ENCODE measurements at places on chromosomes 6 and 20.

DNA sequence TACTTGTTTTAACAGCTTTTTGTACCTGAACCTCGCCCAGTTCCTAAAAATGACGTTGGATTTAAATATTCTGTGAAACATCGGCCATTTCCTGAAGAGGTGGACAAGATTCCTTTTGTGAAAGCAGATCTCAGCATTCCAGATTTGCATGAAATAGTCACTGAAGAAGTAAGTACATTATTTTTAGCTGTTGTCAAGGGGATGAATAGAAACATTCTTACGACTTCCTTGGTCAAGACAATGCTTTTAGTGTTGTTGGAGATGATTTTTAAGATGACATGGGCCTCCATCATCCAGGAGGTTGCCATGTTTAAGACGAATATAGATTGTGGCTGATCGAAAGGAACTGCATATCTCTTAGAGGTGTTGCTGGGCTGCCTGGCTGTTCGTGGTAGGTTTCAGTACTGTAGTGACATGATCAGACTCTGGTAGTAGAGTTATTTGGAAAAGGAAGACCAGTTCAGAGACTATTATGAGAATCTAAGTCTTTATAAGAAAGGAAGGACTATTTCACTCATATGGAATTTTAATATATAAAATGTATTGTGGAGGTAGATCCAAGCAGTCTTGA, 29.9 kb upstream of the ADIG start:
- DNase-seq: no peak

DNA sequence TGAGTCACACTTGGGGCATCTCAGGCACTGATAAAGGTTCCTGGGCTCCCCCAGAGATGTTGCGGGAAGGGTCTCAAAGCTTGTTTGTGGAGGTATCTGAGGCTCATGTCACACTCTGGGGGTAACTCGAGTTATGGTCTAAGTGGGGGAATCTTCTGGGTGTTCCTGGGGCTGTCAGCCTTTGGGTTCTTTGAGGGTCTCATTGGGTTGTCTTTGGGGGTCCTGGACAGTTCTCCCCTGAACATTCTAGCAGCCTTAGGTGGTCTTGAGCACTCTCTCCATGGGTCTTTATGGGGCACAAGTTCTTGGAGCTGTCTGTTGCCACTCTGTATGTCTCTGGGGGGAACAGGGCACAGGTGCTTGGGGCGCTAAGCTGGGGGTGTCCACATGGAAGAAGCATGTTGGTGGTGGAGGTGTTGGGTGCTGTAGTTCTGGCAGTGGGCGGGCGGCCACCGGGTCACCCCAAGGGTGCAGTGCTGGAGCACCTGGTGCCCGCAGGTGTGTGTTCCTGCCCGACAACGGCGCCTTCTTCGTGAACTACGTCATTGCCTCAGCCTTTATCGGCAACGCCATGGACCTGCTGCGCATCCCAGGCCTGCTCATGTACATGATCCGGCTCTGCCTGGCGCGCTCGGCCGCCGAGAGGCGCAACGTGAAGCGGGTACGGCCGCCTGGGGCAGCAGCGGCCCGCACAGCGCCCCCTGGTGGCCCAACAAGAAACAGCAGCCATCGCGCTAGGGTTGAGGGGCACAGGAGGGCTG, 7.1 kb upstream of the CAPN11 start:
- peak; percentile 79 for DNase-seq

GRCh38 chr6:112841553-112842329, 494.6 kb downstream of the RFPL4B start:
- no peak for DNase-seq

GRCh38 chr6:143426026-143426425, 24.5 kb downstream of the ADAT2 start:
- no peak for DNase-seq

- DNase-seq: no peak
Measured at GRCh38 chr20:2485661-2486060, 15.1 kb upstream of the SNRPB start.

GRCh38 chr20:58084966-58085365, 143.5 kb downstream of the ANKRD60 start:
- DNase-seq: no peak

- DNase-seq: no peak
Measured at GRCh38 chr6:79385333-79385732, 150.9 kb upstream of the HMGN3 start.

GRCh38 chr6:2984738-2985406, 13.5 kb upstream of the SERPINB6 start:
- no peak for DNase-seq

DNA sequence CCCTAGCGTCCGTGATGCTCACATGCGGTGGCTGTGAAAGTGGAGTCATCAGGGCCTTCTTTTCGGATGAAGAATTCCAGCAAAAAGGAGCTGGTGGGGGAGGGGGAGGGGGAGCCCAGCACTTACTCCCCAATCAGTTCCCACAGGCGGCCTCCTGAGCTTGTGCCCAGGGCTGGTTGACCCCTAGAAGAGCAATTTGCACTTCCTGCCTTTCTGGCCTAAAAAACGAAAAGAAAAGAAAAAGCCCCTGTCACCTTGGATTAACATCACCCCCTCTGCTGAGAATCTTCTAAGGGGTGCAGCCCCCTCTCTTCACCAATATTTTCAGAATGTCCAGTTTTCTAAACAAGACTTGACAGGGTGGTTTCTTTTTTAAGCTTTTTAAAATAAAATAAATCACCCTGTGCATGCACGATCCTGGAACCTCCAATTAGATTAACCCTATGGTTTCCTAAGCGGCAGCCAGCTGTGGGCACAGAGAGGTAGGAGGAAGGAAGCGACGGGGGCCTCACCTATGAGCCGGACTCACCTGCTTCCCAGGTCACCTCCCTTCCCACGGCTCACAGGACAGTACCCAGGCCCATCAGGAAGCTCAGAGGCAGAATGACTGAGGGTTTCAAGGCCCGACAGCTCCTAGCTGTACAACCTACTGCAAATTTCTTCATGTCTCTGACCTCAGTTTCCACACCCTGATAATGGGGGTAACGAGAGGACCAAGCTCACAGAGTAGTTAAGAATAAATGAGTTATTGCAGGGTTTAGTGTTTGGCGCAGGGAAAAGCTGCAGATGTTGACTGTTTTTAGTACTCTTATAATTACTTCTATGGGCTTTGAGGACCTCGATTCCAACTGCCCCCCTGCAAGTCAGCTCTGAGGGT, 10.5 kb upstream of the TGM2 start:
- DNase-seq: no peak

GRCh38 chr6:23690453-23691049, 435.5 kb upstream of the NRSN1 start:
- DNase-seq: no peak

- DNase-seq: no peak
Measured at GRCh38 chr6:7628479-7628878, 38.5 kb downstream of the SNRNP48 start.

DNA sequence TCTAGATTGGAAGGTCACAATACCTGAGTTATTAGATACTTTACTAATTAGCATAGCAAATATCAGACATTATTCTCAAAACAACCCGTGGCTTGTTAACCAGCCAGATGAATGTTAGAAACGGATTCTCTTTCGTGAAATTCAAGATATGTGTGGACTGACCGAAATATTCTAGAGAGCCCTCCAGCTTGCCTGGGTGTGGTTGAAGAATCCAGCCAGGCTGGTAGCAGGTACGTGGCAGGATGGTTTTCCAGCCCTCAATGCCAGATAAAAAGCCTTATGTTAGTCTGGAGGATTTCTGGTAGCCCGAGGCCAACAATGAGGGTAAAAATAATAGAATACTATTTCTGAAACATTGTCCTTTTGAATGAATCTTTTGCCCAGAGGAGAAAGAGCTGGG, 19.3 kb downstream of the ECT2L start:
- DNase-seq: no peak

GRCh38 chr6:5302220-5302946, 41.1 kb downstream of the FARS2 start:
- DNase-seq: peak; percentile 69

DNA sequence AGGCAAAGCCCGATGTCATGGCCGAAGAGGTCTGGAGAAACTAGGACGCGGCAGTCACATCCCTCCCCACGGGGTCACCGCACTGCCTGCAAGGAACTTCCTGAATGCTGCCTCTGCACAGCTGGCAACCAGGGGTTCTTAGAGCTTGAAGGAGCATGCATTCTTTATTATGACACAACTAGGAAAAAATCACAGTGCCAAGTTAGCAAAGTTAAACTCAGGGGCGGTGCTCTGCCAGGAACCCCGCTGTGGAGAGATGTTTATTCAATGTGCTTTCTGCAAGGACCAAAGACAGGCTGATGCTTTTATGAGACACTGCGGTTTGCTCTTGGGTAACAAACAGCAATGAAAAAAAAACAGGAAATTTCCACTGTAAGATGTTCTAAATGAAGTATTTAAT, 287.3 kb upstream of the FOXQ1 start:
- no peak for DNase-seq

- DNase-seq: no peak
Measured at GRCh38 chr6:39686976-39687375, 38.2 kb downstream of the KIF6 start.

DNA sequence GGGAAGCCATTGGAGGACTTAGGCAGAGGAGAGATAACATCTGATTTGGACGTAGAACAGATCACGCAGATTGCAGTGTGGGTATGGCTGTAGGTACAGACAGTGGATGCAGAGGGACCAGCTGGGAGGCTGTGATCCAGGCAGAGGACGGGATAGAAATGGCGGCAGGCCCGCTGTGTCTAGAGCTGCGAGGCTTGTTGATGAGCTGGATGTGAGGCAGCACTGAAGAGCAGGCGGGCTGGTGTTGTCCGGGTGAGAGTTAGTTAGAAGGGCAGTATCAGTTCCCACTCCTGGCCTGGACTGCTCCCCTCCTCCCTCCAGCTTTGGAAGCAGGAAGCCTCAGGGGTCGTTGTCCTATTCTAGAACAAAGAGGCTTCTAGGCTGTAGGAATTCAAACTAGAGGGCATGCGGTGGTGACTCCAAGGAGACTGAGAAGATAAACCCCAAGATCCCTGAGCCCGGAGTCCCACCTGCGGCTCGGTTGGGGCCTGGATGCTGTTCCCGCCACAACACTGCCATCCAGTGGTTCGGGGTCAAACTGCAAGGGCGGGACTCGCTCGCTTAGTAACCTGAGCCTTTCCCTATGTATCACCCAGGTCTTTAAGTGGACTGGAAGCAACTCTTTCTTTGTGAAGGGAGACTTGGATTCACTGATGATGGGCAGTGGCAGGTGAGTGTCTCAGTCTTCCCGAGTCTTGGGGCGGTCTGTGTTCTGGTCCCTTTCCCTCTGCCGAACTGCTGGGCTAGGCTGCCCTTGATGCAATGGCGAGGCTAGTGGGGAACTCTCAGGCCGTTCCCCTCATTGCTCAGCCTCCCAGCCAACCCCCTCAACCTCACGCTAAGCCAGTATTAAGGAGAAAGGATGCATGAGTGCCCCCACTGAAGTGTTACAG, 11.2 kb downstream of the TLDC2 start:
- peak; percentile 82 for DNase-seq

DNA sequence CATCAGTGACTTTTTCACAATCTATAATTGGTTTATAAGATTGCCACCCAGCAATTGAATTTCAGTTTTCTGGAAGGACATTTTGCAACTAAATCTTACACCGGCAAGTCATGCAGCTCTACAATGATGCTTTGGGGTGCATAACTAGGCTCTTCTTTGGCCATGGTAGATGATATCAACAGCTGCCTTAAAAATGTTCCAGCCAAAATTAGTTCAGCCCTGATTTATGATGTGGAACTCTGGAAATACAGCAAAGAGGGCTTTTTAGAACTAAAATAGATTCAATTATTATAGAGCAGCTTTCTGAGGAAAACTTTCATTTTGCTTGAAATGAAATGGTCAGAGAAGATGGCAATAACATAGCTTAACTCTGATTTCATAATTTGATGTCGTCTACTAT, 18.4 kb upstream of the MCM9 start:
- DNase-seq: no peak

GRCh38 chr6:121319112-121319553, 15.1 kb downstream of the TBC1D32 start:
- DNase-seq: no peak

- no peak for DNase-seq
Measured at GRCh38 chr20:40883097-40883496, 145.5 kb upstream of the TOP1 start.

GRCh38 chr6:6795393-6795792, 206.9 kb downstream of the LY86 start:
- DNase-seq: no peak

- no peak for DNase-seq
Measured at GRCh38 chr20:58616411-58616810, 34.7 kb upstream of the STX16 start.

GRCh38 chr6:145086197-145086596, 649.1 kb downstream of the EPM2A start:
- no peak for DNase-seq

DNA sequence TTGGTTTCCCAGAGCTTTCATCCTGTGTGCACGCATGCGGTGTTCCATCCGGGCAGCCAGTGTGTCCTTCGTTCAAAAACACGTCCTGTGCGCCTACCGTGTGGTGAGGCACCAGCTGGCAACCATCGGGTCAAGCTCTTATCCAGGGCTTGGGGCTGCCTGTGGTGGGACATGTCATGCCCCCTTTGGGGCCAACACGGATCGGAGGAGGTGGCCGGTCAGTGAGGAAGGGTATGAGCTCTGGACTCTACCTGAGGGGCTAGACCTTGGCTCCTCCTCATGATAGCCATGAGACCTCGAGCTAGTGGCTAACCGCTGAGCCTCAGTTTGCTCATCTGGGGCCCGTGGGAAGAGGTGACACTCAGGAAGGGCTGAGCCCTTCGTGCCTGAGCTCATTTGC, 158.5 kb upstream of the PMEPA1 start:
- DNase-seq: no peak

GRCh38 chr6:155687645-155688044, 232.0 kb upstream of the NOX3 start:
- DNase-seq: no peak

- no peak for DNase-seq
Measured at GRCh38 chr6:155542036-155542435, 86.4 kb upstream of the NOX3 start.

DNA sequence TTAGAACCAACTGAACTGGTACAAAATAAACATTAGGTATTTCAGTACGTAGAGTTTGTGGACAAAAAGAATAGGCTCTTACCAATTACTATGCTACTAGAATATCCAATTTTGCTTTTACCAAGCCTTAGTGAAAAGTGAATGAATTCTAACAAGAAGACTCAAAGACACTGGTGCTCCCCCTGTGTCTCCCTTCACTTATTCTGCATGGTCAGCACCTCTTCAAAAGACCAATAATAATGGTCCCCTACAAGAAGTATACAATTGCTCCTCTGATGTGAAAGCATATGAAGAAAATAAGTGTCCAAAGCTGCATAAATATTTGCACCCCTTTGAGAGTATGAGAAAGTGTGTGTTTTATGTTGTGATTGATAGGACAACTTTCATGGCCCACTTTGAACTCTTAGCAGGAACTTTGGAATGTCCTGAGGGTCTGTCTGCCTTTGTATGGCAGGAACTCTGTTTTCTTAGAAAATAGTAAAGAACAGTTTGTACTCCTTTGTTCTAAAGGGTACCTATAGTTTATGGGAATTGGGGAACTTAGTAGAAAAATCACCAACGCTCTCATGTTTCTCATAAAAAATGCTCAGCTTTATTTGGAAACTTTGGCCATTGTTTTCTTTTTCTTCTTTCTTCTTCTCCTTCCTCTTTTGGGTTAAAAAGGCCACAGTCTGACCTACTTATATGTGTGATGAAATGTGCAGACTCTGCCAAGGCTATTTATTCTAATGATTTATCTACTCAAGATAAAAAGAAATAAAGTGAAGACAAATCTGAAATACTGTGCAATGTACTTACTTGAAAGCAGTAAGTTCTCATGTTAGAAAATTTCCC, 352.4 kb downstream of the LAMA2 start:
- DNase-seq: no peak
